ENCODE measurements at places on chromosomes 13 and 19.

- no peak for DNase-seq
Measured at GRCh38 chr13:33452873-33453517, 167.4 kb upstream of the STARD13 start.

DNA sequence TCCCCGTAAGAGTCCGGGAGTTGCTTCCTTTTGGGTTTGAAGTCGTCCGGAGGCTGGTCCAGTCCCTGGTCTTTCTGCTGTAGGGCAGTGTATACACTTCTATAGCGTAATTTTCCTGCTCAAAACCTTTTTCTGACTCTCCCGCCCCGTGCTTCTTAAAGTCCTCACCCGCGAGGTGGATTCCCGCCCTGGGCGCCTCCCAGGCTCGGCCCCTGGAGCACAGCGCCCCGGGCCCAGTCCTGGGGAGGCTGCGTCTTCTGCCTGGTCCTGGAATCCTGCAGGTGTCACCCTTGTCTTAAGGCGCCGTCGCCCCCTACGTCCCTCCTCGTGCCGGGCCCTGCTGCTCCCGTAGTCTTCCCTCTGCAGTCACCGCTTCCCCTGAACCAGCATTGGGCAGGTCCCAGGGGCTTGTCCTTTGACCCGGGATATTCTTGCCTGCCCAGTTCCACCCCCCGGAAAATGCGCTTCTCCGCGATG lies 34.4 kb upstream of the ZNF808 start:
- no peak for DNase-seq

DNA sequence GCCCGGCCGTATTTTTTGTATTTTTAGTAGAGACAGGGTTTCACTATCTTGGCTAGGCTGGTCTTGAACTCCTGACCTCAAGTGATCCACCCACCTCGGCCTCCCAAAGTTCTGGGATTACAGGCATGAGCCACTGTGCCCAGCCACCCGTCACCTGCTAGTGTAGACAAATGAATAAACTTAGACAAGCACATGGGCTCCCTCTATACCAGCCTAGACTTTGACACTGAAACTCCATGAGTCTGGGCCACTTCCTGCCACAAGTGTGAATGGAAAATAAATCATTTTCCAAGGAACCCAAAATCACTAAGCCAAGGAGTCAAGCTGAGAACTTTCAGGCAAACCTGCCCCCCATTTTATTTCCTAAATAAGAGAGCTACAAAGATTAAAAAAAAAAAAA lies 27.0 kb upstream of the TPT1 start:
- no peak for DNase-seq

DNA sequence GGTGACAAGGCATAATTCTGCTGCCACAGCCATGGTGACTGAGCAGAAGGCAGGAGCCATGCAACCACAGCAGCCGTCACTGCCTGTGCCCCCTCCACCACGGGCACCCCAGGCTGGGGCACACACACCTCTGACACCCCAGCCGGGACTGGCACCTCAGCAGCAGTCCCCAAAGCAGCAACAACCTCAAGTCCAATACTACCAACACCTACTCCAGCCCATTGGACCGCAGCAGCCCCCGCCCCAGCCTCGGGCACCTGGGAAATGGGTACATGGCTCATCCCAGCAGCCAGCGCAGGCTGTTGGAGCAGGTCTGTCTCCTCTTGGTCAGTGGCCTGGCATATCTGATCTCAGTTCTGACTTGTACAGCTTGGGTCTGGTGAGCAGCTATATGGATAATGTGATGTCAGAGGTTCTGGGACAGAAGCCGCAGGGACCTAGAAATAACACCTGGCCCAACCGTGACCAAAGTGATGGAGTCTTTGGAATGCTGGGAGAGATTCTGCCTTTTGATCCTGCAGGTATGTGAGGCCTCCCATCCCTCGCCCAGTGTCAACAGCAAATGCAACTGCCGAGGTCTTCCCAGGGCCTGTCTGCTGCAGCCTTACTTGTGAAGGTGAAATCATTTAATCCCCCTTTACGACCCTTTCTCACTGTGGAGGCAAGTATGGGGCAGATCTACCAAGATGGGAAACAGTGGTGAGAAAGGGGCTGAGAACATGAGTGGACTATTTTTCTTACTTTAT lies 22.9 kb upstream of the GPI start:
- DNase-seq = no peak

DNA sequence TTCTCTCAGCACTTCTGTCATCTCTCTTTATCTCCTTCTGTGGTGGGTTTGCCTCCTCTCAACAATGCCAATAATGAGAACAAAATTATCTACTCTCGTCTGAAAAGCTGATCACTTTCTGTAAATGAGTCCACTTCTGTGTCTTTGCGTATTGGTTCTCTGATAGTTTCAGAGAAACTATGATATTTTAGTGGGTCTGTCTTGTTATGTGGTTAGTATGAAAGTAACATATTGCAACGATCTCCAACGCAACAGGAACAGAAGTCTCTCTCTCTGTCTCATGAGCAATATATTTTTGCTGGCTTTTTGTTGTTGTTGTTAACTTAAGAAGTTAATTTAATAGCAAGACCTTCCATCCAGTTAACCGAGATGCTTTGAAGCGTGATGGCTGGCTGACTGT lies 47.8 kb upstream of the SLITRK6 start:
- no peak for DNase-seq

DNA sequence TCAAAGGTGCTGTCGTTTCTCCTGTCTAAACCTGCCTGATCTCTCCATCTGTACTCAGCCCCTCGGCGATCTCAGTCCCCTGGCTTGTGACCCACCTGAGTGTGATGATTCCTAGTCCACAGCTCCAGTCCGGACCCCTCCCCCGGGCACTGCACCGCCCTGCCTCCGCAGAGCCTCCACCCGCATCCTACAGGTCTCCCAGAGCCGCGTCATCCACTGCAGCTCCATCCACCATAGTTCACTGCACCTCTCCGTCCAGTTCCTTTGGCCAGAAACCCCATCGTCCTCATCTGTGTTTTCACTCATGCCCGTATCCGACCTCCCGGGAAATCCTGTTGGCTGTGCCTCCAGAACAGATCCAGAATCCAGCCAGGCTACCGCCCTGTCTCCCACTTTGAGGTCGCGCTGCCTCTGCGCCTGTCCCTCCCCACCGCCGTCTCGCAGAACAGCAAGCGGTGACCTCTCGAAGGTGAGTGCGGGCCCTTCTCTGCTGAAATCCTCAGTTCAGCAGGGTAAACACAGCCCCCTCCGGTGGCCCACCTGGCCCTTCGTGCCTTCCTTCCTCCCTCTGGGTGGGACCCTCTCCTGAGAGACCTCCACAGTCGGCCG lies 51.9 kb upstream of the MCF2L start:
- DNase-seq = no peak

DNA sequence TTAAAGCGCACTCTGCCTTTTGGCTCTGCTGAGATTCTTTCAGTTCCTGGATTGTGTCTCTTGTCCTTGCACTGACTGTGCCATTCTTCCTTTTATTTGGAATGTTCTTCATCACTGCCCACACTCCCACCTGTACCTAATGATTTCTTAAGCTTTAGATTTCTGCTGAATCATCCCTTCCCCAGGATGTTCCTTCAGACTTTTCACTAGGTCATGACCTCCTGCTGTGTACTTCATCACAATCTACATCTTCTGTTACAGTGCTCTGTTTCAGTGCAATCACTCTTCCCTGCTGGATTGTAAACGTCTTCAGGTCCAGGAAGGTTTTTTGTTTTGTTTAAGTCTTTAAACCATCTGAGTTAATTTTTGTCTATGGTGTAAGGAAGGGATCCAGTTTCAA lies 281.0 kb downstream of the ATP8A2 start:
- DNase-seq = no peak

- no peak for DNase-seq
Measured at GRCh38 chr19:13865571-13866462, 11.1 kb upstream of the NANOS3 start.

Data from iris pigment epithelial cell (primary cell).